Stimulated activated CD4-positive, alpha-beta T cell treated with anti-CD3 and anti-CD28 coated beads, TNF-alpha, amount 100 ng/mL, for 1 hour (primary cell): ENCODE measurements at places on chromosomes 12 and 14.

DNA sequence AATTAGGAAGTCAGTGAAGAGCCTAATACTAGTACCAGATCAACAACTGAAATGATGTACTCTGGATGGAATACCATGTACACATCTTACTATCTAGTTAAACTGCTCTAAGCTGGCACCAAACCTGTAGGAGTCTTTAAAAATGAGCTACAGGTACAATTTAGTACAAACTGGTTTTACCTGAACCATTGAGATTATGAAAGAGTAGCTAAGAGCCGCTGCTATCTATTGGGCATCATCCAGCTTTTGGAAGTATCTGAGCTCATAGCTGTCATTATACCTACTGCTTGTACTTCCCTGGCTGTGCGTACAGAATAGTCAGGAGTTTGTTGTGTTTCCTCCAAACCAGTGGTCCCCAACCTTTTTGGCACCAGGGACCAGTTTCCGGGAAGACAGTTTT lies 12.4 kb downstream of the TBC1D30 start:
- no peak for DNase-seq

DNA sequence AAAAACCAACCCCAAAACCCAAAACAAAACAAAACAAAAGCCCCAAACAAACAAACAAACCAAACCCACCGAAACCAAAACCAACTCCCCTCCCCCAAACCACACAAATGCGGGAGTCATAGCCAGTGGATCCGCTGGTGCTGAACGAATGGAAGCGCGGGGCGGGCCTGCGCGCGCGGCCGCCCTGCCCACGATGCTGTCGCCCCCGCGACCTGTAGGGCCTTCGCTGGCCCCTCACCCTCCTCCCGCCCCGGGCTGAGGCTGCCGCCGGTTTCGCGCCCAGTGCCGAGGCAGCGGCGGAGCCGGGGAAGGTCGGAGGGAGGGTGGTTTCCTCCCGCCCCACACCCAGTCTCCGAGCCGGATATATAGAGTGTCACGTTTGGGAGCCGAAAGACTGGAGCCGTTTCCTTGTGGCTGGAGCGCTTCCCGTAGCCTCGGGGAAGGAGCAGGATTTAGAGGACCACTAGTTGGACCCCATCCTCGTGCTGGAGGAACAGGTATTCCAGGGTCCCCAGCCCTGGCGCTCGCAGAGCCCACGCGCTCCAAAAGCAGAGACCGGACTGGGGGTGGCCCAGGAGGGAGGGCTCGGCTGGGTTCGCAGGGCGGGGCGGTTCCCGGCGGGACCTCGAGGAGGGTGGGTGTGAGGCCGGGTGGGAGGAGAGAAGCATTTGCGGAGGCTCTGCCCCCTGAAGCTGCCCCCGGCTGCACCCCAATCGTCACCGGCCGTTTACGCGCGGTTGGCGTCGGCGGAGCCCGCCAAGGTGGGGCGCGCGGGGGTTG lies at the start of gene FAR2:
Gene FAR2, plus strand, starts transcription at position 368 of the 780 bp plus-strand sequence. CDS start 121,172 bp downstream, outside the sequence.
- DNase-seq: peak; percentile 8

DNA sequence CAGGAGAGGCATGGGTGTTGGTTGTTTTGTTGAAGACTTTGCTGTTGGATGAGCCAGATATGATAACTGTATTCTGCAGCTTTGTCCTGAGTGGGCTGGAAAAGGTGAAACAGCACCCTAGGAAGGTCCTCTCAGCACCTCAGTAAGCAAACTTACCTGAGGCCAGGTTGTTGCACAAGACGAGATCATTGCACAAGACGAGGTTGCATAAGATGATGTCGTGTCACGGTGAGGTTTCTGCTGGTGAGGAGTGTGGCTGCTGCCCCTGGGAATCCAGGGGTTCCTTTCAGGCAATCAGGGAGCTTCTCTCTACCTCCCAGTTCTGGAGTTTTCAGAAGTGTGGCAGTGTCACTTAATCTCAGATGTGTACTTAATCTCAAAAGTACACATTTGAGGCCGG lies 85.6 kb downstream of the GLT1D1 start:
- no peak for DNase-seq

- no peak for DNase-seq
Measured at GRCh38 chr14:104267895-104268294, 129.5 kb downstream of the KIF26A start.

DNA sequence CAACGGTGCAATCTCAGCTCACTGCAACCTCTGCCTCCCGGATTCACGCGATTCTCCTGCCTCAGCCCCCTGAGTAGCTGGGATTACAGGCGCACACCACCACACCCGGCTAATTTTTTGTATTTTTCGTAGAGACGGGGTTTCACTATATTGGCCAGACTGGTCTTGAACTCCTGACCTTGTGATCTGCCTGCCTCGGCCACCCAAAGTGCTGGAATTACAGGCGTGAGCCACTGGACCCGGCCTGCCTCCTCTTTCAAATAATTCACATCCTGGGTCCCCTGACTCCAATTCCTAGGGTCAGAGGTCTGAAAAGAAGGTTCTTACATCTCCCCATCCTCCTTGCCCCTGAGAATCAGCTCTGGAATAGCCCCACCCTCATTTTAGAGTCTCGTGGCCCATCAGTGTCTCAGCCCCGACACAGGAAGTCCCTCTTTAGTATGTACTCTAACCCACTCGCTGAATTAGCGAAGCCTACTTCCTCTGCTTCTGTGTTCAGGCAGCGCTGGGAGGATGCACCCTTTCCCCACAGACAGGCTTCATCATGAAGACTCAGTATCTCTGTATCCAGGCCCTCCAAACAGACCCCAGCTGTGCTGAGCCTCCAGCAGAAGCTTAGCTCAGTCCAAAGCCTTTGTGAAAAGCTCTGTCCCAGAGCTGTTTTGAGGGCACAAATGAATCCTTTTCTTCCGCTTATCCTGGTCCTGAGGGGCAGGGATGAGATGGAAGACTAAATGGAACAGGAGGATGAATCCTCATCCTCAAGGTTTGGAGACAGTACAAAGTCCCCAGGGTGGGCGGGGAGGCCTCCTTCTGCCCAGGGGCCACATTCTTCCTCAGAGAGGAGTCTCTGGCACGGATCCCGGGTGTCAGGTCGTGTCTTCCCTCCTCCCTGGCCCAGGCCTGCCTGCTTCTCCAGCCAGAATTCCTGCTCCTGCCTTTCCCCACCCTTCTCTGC lies 3.5 kb downstream of the LPAR5 start:
- DNase-seq: no peak

DNA sequence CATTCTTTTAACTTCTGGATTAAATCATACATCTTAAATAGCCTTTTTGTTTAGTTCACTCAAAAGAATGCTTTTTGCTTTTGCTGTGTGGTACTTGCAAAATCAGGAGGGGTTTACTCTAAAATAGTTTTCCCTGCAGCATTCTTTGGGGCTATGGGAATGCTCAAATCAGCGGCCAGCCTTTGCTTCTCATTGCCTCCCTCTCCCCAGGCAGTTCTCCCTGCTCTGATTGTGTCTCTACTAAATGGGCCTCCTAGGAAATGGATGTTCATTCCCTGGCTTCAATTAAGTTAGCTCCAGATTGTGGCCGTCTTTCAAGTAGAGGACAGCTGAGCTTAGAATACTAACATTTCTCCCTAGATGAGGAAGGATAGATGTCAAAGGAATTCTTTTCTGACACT lies 4.4 kb downstream of the TULP3 start:
- no peak for DNase-seq

DNA sequence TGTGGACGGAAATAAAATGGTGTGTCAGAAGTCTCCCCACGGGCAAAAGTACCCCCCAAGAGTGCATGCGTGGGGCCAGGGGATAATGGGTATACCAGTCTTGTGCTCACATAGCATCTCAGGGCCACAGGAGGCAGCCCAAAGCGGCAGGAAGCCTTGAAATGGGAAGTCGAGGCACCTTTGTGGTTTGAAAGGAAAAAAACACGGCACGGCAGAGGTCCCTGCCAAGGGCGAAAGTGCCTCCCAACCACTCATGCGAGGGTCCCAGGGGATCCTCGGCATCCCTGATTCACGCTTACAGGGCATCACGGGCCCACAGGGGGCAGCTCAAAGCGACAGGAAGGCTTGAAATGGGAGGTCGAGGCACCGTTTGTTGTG lies 583.2 kb downstream of the ALG10 start:
- DNase-seq: no peak

DNA sequence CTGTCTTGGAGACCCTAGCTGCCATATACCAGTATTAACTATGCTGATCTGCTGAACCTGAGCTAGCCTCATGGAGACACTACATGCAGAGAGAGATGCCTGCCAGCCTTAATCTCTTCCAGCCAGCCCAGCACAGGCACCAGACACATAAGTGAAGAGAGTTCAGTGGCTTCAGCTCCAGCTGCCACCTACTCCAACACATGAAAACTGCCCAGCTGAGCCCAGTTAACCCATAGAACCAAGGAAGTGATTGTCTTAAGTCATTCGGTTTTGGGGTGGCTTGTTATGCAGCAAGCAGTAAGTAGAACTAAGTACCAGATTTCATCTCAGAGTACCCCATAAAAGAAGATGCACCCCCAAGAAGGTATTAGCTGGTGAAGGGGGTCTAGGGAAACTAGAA lies 7.6 kb downstream of the SERPINA11 start:
- no peak for DNase-seq

GRCh38 chr14:72254202-72254936 lies 322.1 kb downstream of the RGS6 start:
- DNase-seq: no peak

GRCh38 chr14:77097006-77097699 lies 905 bp upstream of the CIPC start:
- no peak for DNase-seq

GRCh38 chr12:29278673-29279420 lies 102.1 kb downstream of the ERGIC2 start:
- no peak for DNase-seq

DNA sequence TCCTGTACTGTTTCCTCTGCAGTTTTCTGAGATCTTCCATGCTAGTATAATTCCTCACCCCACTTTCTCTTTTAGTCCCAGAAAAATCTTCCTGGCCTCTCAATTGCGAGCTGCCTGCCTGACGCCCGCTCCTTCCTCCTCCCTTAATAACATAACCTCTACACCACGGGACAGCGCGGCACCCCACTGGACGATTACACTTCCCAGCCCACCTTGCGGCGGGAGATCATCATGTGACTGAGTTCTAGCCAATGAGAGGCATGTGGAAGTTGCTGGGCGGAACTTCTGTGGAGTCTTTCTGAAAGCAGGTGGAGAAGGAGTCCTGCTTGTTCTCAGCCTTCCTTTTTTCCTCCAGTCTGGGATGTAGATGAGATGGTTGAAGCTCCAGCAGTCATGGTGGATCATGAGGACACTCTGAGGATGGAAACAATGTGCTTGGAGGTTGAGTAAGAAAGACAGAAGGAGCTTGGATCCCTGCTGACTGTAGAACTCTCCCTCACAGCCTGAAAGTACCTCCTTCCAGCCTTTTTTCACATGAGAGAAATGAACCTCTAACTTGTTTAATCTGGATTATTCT lies 133.6 kb upstream of the VRK1 start:
- DNase-seq: no peak

GRCh38 chr12:29725587-29726320 lies 58.0 kb downstream of the TMTC1 start:
- no peak for DNase-seq

DNA sequence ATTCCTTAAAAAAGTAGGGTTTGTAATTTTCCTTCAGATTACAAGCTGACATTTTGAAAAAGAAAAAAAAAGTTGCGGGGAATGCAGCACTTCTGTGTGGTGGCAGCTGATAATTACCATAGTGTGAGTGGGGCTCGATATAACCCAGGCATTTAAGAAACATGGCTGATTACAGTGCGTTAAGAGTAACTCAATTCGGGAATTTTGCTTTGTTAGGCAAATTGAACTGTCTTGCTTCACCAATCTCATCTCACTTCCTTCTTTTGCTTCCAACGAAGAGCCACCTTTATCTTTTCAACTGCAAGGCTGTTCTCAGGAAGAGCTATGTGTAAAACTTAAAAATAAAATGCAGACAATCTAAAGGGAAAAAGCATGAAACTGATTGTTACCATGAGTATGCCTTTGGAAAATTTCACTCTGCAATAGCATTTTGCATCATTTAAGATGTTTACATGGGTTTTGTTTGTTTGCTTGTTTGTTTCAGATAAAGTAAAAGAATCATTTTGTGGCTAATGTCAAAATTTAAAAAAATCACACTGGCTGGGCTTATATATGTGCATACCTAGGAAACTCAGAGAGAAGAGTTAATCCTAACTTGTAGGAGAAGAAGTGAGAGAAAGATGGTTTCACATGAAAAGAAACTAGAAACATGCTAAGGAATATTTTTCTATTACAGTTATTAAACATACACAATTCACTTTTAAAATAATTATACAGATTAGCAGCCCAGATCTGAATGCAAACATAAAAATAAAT lies 295.9 kb upstream of the ATP2B1 start:
- DNase-seq: no peak

- no peak for DNase-seq
Measured at GRCh38 chr12:4555804-4556203, 6.2 kb upstream of the DYRK4 start.

- DNase-seq: no peak
Measured at GRCh38 chr12:119008691-119009221, 27.4 kb downstream of the SRRM4 start.

DNA sequence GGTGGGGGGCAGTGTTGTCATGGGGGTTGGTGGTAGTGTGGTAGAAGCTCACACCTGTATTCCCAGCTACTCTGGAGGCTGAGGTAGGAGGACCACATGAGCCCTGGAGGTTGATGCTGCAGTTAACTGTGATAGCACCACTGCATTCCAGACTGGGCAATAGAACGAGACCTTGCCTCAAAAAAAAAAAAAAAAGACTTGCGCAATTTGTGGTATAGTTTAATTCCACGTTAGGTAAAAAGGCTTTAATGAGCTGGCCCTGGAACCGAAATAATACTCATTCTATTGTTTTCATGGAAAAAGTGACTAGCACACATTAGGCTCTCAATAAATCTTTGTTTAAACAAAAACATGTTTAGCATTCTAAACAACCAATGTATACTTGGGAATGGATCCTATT lies 25.4 kb upstream of the NAP1L1 start:
- no peak for DNase-seq

GRCh38 chr12:110638796-110639195 lies 24.9 kb downstream of the TCTN1 start:
- DNase-seq: no peak
